Foreskin keratinocyte (primary cell): ENCODE measurements at places on chromosomes 16 and 17. TPM values are rescaled to one million over a fixed set of nuclear protein-coding genes. Genes with fewer than 3 reads are reported as not detected.

DNA sequence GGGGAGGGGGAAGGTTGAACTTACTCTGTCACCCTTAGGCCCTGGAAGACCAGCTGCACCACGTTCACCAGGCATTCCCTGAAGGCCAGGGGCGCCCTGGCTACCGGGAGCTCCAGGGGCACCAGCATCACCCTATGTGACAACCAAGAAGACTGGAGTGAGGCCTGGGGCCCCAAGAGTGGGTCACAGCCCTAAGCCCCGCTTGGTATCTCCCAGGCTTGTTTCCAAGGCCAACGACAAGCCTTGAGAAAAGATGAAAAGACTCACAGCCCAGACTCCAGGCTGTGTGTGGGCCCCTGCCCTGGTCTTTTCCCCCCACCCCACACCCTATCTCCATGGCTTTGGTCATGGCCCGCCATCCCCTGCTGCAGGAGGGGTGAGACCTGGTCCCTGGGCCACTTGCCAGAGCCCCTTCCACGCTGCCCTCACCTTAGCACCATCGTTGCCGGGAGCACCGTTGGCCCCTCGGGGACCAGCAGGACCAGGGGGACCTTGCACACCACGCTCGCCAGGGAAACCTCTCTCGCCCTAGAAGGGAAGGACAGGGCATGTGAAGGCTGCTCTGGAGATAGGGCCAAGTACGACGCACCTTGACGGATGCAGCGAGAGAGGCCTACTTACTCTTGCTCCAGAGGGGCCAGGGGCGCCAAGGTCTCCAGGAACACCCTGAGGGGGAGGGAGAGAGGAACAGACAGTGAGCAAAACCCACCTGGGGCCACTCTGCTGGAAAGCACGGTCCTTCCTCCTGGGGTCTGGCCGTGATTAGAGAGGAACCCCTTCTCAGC, 9.9 kb downstream of the COL1A1 start:
- DNase-seq = no peak

- no peak for DNase-seq
These were observed 2.7 kb downstream of the CTDNEP1 start for GRCh38 chr17:7248796-7249195.

GRCh38 chr17:48577330-48577945, 712 bp downstream of the HOXB4 start:
- no peak for DNase-seq

Gene KRTAP3-3
- total RNA-seq = not detected in 2 replicates

Gene ADAD2
- not detected in 2 replicates for total RNA-seq

GRCh38 chr16:78906135-78906534, 694.4 kb downstream of the MAF start:
- DNase-seq = no peak

- DNase-seq = no peak
These were observed 213.3 kb upstream of the AXIN2 start for GRCh38 chr17:65774787-65775186.

Gene TM4SF5
- total RNA-seq = not detected in 2 replicates

DNA sequence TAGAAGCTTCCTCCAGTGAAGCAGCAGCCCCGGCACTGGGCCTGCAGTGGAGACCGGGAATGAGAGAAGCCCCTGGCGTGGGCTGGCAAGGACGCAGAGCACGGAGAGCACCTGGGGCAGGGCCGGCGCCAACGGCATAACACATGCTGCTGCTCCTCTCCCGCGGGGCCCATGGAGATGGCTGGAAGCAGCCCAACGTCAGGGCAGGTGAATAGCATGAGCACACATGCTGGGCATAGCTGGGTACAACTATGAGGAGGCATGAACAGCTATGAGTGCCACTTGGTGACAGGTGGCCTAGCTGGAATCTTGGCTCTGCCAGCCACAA, 46.4 kb downstream of the IRF8 start:
- DNase-seq = no peak

DNA sequence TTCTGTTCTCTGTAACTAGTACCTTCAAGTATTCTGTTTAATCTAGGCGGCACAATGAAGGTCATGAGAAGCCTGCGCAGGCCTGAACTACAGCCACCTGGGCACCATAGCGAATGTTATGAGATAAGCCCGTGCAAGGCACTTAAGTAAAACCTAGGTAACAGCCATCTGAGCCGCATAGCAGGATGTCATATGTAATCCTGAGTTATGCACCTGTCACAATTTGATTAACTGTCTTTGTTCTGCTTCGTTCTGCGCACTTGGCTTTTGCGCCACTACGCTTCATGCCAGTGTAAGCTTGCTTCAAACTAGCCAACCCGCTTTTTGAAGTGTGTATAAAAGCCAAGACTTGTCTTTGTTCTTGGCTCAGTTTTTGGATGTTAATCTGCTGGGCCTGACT, 449.8 kb downstream of the KCNJ18 start:
- no peak for DNase-seq

DNA sequence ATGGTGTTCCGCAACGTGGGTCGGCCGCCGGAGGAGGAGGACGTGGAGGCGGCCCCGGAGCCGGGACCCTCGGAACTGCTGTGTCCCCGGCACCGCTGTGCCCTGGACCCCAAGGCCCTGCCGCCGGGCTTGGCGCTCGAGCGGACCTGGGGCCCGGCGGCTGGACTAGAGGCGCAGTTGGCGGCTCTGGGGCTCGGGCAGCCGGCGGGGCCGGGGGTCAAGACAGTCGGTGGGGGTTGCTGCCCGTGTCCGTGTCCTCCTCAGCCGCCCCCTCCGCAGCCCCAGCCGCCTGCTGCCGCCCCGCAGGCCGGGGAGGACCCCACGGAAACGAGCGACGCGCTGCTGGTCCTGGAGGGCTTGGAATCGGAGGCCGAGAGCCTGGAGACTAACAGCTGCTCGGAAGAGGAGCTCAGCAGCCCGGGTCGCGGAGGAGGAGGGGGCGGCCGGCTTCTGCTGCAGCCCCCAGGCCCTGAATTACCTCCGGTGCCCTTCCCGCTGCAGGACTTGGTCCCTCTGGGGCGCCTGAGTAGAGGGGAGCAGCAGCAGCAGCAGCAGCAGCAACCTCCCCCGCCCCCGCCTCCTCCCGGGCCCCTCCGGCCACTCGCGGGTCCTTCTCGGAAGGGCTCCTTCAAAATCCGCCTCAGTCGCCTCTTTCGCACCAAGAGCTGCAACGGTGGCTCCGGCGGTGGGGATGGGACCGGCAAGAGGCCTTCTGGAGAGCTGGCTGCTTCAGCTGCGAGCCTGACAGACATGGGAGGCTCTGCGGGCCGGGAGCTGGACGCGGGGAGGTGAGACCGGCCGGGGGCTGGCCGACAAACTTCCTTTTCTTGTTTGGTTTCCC, 821 bp downstream of the SOCS7 start:
- no peak for DNase-seq

Gene CRYBA1
- not detected in 2 replicates for total RNA-seq

GRCh38 chr16:5722116-5722619, 624.6 kb upstream of the EEF2KMT start:
- no peak for DNase-seq

- DNase-seq = no peak
These were observed 21.8 kb upstream of the BCO1 start for GRCh38 chr16:81216706-81217105.

DNA sequence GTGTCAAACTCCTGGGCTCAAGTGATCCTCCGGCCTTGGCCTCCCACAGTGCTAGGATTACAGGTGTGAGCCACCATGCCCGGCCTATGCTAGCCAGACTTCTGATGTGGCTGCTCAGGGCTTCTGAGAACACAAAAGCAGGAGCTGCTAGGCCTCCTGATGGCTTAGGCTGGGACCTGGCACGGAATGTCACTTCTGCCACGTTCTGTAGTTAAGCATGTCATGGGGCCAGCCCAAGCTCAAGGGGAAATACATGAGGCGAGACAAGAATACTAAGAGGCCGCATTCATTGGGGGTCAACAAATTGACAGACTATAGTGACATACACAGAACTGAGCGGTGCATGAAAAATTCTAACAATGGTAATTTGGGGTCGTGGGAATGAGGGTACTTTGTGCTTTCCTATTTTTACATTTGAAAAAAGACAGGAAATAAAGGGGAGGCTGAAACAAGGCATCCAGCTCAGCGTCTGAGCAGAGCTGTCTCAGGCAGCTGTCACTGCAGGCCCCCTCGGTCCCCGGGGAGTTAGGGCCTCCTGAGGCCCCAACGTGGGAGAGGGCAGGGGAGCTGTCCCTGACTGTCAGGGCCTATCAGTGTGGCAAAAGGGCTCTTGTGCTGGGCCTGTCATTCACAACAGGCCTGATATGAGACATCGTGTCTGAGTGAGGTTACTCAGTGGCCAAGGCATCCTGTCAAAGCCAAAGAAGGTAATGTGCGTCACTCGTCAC, 26.4 kb downstream of the CFAP20 start:
- no peak for DNase-seq

Gene RGS9
- total RNA-seq = 4.2 and 4.5 TPM in 2 replicates

Gene INCA1
- 0.14 TPM in 2 replicates for total RNA-seq

Gene BRIP1
- 17.4 and 18.1 TPM in 2 replicates for total RNA-seq

- no peak for DNase-seq
These were observed 27.1 kb upstream of the ANKFN1 start for GRCh38 chr17:56125830-56126819.
